Activated effector memory CD4-positive, alpha-beta T cell treated with Interleukin-2 at 50 U/mL for 16 hours (primary cell): ENCODE measurements at places on chromosomes 3 and 15.

GRCh38 chr3:195183071-195183776, 87.7 kb downstream of the XXYLT1 start:
- no peak for DNase-seq

- no peak for DNase-seq
Observed at GRCh38 chr15:39213385-39213840, 367.5 kb upstream of the THBS1 start.

DNA sequence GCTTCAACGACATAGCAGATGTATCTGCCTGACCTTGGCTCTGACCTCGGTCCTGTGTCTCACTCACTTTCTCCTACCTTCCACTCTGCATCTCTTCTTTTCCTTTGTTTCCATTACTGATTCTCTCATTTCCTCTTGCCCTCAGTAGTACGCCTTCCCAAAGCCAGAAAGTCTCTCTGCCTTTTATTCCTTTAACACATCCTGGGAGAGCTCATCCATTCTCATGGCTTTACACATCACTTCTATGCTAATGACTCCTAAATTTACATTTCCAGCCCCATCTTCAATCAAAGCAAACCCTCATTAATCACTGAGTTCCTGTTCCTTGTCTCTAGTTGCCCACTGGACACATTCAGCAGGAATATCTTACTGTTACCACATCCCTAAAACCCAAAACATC, 938.6 kb downstream of the NTRK3 start:
- DNase-seq: no peak

DNA sequence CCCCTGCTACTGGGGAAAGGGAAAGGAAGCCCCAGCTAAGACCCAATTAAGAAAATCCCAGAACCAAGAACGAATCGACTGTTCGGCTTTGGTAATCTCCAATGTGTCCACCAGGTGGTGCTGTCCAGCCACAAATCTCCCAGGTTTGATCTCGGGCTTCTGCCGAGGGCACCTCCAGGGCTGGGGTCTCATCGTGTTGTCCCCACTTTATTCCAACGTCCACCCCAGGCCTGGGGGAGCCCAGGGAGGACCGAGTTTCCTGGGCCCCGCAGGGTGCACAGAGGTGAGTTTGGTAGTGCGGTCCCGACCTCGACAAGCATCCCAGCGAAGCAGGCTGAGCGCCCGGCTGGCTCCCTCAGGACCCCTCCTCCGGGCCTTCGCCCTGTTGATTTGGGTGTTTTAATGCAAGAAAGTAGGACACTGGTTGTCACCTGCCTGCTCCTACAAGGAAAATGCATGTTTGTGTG, 185.1 kb downstream of the GOLGA6L6 start:
- peak; percentile 64 for DNase-seq

DNA sequence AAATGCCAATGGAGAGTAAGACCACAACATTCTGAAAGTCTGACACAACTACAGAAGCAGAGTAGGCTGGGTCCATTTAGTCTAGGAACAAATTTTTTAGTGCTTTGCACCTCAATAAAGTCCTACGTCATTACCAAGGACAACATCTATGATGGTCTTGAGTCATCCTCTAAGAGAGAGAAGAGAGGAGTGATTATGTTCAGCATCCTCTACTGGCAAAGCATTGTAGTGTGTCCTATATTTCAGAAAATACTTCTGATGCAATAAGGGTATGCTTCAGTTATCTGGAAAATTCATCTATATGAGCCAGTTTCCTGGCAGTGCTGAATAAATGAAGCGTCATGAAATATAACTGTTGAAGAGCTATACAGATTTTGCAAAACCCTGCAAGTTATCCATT, 95.6 kb downstream of the P2RY1 start:
- no peak for DNase-seq

- DNase-seq: no peak
Observed at GRCh38 chr15:52186651-52187486, 4.3 kb downstream of the GNB5 start.

- no peak for DNase-seq
Observed at GRCh38 chr3:113105093-113105449, 106.3 kb upstream of the BOC start.

GRCh38 chr3:129576514-129577352, 29.7 kb downstream of the PLXND1 start:
- peak; percentile 74 for DNase-seq

GRCh38 chr15:53872410-53872809, 105.8 kb upstream of the UNC13C start:
- DNase-seq: no peak

GRCh38 chr3:122268257-122269024, 56.6 kb upstream of the CSTA start:
- DNase-seq: no peak

DNA sequence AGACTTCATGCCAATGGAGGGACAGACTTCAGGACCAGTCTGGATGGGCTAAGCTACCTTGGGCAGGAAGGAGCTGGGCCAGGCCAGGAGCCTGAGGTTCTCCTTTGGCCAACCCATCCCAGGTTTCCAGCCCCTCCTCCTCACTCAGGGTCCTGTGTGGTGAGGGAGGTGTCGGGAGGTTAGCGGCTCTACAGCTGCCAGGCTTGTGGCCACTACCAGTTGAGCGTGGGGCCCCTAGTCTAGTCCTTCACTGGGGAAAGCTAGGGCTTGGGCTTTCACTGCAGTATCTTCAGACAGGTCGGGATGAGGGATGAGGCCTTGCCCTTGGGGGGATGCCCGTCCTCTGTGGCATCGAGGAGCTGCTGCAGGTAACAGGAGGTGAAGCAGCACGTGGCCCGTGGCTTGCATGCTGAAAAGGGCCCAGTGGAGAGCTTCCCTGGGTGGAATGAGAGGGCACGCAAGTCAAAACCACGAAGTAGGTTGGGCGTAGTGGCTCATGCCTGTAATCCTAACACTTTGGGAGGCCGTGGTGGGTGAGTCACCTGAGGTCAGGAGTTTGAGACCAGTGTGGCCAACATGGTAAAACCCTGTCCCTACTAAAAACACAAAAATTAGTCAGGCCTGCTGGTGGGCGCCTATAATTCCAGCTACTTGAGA, 8.5 kb upstream of the FANCD2 start:
- no peak for DNase-seq

DNA sequence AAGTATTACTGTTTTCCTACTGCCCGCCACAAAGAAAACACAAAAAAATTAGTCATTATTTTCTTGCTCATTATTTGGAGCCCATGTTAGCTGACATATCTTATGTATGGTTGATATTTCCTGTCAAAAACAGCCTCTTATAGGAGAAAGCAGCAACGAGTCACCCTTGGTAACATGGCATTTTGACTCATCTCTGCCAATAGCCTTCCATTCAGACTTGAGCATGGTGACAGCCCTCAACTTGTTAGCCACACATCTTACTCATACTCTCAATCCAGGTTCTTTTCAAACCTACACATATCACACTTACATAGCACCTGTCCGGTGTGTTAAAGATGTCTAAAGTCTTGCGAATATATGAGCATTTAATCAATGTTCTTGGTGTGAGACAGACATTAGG, 109.4 kb upstream of the SAMMSON start:
- no peak for DNase-seq

DNA sequence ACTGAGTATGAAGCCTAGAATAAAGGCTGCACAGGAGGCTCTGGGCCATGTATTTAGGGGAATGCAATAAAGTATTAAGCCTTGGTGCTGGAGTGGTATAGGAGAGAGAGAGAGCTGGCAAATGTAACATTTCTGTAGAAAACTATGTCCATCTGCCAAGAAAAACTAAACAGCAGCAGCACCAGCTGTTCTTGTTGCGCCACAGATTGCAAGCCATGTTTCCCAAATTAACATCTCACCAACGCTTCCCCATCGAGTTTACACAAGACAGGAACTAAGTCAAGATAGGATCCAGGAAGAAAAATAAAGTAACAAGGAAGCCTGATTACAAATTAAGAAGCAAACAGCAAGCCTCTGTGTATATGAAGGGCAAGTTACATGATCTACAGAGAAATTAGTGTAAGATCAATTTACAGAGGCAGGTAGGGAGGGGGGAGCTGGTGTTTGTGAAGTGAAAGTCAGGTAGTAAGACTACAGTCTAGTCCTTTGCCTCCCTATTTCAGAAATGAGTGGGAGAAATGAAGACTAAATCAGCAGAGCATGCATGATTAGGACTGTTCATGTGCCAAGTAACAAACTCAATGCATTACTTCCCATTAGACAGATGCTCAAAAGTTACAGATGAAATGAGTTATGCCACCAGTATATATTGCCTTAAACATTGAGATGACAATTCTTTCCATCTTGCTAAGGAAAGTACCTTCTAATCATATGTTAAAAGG, 900.5 kb downstream of the EPHA3 start:
- DNase-seq: no peak

- no peak for DNase-seq
Observed at GRCh38 chr15:92071045-92071634, 217.6 kb downstream of the SLCO3A1 start.

GRCh38 chr3:129619726-129620162, 13.3 kb upstream of the PLXND1 start:
- DNase-seq: no peak

GRCh38 chr3:193933451-193933850, 202.5 kb upstream of the HES1 start:
- no peak for DNase-seq

GRCh38 chr15:70032509-70032908, 65.2 kb downstream of the TLE3 start:
- DNase-seq: no peak

GRCh38 chr3:50600841-50601591, 10.6 kb downstream of the CISH start:
- peak; percentile 83 for DNase-seq

- no peak for DNase-seq
Observed at GRCh38 chr15:85100186-85100937, 118.7 kb downstream of the PDE8A start.
